ENCODE measurements at places on chromosomes 6 and 20.

- no peaks in the 10 kb centered on the region for H3K36me3 ChIP-seq
- H3K4me1 ChIP-seq = no peaks in the 10 kb centered on the region
- H3K4me3 ChIP-seq = no peak overlapping the region
- H3K27ac ChIP-seq = no peak overlapping the region
- DNase-seq = no peak
Observed at GRCh38 chr20:13037727-13038126, 29.0 kb downstream of the SPTLC3 start.

DNA sequence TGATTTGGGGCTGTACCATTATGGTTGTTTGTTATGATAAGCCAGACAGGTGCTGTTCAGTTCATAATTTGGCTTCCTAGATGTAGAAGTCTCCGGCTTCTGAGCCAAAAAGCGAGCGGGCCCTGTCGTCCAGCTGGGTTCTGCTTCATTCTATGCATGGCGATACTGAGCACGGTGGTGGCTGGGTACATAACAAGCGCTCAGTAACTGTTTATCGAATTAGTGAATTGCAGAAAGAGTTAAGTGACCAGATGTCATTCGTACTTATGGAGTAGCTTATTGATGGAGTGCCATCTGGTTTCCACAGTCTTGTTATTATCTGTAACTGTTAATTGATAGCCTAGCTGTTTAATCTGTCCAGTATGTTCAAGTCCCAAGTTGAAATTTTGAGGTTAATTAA is 85.0 kb downstream of the DTD1 start:
- no peak overlapping the region for H3K4me3 ChIP-seq
- DNase-seq = no peak
- H3K27ac ChIP-seq = no peak overlapping the region
- no peaks in the 10 kb centered on the region for H3K36me3 ChIP-seq
- H3K4me1 ChIP-seq = peaks cover 6% of the 10 kb centered on the region
- H3K27me3 ChIP-seq = no peaks in the 10 kb centered on the region

DNA sequence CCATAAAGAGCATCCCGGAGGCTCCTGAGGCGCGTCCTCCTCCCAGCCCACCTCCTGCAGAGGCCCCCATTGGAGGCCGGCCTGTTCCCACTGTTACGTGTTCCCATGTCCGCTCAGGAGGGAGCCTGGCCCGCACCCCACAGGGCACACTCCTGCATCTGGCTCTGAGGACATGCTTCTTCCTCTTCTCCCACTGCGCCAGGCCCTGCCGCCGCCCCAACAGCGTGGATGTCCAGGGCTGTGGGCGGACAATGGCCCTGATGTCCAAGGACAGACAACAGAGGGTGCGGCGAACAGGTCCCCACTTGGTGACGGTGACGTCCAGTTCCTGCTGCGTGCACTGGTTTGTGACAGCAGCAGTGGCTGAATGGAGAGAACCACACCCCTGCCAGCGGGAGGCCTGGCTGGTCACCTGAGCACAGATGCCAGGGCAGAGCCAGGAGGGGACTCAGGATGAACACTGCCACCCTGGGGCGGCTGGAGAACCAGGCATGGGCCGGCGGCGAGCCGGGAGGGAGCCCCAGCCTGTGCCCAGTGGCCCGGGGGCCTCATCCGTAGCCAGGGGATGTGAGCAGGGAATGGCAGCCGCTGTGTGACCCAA is 26.6 kb downstream of the FRMD1 start:
- no peak overlapping the region for H3K4me3 ChIP-seq
- H3K27ac ChIP-seq = no peak overlapping the region
- H3K36me3 ChIP-seq = no peaks in the 10 kb centered on the region
- no peak for DNase-seq

- H3K27ac ChIP-seq = peak overlapping the region; percentile 21
- H3K4me1 ChIP-seq = peaks cover 7% of the 10 kb centered on the region
- no peaks in the 10 kb centered on the region for H3K36me3 ChIP-seq
- no peak for DNase-seq
Observed at GRCh38 chr6:169266746-169267591, 13.3 kb upstream of the THBS2 start.

DNA sequence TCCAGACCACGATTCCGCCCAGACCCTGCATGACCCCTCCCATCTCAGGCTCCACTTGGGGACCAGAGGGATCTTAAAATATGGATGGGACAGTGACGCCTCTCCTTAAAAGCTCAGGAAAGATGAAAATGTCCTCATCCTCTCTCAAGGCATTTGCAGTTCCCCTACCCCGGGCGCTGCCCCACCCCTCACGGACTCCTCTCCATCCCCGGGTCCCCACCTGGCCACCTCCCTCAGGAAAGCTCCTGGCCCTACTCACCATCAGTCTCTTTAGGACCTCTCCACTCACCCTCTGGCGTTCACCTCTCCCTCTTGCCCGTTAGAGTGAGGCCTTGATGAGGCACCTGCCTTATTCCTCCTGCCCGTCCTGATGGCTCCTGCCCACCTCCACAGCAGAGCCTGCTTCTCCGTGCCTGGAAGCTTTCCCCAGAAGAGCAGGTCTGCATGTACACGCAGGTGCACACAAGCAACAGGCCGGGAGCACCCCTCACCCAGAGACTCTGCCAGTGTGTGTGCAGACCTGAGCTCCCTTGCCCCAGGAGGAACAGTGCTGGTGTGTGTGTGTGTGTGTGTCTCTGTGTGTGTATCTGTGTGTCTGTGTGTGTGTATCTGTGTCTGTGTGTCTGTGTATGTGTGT is 105.6 kb upstream of the NXT1 start:
- H3K36me3 ChIP-seq = no peaks in the 10 kb centered on the region
- H3K27me3 ChIP-seq = no peaks in the 10 kb centered on the region
- H3K27ac ChIP-seq = no peak overlapping the region
- H3K4me3 ChIP-seq = no peak overlapping the region
- DNase-seq = no peak

DNA sequence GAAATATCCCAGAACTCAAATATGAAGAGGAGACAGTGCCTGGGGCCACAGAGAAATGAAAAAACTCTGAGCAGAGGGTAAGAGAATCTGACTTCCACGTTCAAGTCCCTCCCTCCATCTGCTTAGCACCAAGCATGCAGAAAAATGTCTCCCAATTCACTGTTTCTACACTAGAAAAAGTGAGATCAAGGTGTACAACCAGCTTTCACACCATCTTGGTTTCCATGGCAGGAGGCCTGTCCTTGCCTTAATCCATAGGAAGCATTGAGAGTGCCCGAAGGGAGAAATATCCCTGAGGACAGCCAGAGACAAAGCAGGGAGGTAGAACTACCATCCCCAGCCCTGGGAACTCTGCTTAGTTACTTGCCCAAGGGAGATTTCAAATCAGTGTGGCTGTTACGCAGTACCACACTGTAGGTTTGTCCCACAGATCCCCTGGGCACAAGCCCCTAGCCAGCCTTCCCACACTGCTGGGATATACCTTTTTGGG is 82.9 kb downstream of the SCML4 start:
- no peaks in the 10 kb centered on the region for H3K4me1 ChIP-seq
- no peak overlapping the region for H3K27ac ChIP-seq
- H3K4me3 ChIP-seq = no peak overlapping the region
- no peaks in the 10 kb centered on the region for H3K27me3 ChIP-seq
- no peak for DNase-seq

- H3K4me3 ChIP-seq = no peak overlapping the region
- no peak overlapping the region for H3K27ac ChIP-seq
- H3K27me3 ChIP-seq = no peaks in the 10 kb centered on the region
- no peak for DNase-seq
- no peaks in the 10 kb centered on the region for H3K4me1 ChIP-seq
Observed at GRCh38 chr6:168171673-168172353, 92.8 kb upstream of the FRMD1 start.

DNA sequence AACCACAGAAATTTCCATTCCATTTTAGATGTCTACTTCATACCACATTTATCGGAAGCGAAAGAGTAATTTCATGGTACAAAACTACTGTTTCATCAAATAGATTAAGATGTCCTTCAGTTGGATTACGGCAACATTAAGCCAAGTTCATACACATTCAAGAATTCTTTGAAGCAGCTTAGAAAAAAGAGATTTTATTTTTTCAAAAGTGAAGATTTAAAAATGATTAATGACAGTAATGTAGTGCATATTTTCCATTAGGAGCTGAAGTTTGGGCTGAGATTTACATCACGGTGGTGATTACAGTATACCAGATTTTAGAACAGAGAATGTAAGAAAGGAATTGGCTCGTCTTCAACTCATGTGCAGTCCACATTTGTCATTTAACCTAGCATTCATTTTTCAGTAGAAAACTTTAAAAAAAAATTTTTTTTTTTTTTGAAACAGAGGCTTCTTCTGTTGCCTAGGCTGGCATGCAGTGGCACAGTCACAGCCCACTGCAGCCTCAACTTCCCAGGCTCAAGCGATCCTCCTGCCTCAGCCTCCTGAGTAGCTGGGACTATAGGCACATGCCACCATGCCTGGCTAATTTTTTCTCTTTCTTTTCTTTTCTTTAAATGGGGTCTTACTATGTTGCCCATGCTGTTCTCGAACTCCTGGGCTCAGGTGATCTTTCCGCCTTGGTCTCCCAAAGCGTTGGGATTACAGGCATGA is 1.9 kb downstream of the SYNJ2 start:
- H3K4me3 ChIP-seq = no peak overlapping the region
- DNase-seq = no peak
- no peak overlapping the region for H3K27ac ChIP-seq

GRCh38 chr20:15359056-15359455 is 1021.6 kb upstream of the FLRT3 start:
- H3K27me3 ChIP-seq = no peaks in the 10 kb centered on the region
- no peaks in the 10 kb centered on the region for H3K36me3 ChIP-seq
- H3K4me1 ChIP-seq = no peaks in the 10 kb centered on the region
- H3K4me3 ChIP-seq = no peak overlapping the region
- no peak for DNase-seq

DNA sequence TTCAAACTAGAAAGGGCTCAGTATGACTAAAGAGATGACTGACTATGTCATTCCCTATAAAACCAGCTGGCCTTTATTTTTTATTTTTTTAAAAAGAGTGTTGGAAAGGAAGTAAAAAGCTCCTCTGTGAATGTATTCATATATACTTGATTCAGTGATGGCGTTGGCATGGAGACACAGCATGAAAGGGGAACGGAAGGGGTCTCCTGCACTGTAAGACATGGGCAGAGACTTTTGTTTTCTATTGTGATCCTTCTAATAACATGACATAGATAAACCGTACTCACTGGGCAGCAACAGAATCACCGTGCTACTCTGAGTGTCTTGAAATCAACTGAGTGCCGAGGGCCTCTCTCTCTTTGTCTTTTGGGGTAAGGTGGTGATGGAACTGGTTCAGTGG is 228.1 kb upstream of the RIN2 start:
- H3K27me3 ChIP-seq = no peaks in the 10 kb centered on the region
- H3K27ac ChIP-seq = no peak overlapping the region
- H3K4me1 ChIP-seq = no peaks in the 10 kb centered on the region
- no peak overlapping the region for H3K4me3 ChIP-seq
- DNase-seq = no peak

- peaks cover 7% of the 10 kb centered on the region for H3K4me1 ChIP-seq
- no peaks in the 10 kb centered on the region for H3K36me3 ChIP-seq
- H3K4me3 ChIP-seq = no peak overlapping the region
- H3K27me3 ChIP-seq = no peaks in the 10 kb centered on the region
- DNase-seq = no peak
- no peak overlapping the region for H3K27ac ChIP-seq
Observed at GRCh38 chr6:31597006-31597405, 4.2 kb upstream of the NCR3 start.

DNA sequence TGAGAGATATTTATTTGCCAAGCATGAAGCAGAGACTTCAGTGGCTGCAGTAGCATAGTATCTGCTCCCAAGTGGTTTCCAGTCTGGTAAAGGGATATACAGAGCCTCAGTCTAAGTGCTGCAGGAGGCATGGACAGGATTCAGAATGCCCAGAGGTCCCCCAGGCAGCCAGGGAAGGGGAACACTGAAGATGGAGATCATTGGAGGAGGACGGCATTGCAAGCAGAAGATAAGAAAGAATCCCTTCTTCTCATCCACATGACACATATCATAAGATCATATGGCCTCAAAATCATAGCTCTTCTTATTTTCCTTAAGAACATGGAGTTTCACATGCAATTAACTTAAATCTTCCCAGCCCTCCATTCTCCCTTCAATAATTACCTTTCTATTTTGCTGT is 136.1 kb downstream of the KCNQ5 start:
- no peak overlapping the region for H3K4me3 ChIP-seq
- DNase-seq = no peak
- no peaks in the 10 kb centered on the region for H3K36me3 ChIP-seq
- no peaks in the 10 kb centered on the region for H3K27me3 ChIP-seq
- H3K27ac ChIP-seq = no peak overlapping the region
- H3K4me1 ChIP-seq = peaks cover 19% of the 10 kb centered on the region

DNA sequence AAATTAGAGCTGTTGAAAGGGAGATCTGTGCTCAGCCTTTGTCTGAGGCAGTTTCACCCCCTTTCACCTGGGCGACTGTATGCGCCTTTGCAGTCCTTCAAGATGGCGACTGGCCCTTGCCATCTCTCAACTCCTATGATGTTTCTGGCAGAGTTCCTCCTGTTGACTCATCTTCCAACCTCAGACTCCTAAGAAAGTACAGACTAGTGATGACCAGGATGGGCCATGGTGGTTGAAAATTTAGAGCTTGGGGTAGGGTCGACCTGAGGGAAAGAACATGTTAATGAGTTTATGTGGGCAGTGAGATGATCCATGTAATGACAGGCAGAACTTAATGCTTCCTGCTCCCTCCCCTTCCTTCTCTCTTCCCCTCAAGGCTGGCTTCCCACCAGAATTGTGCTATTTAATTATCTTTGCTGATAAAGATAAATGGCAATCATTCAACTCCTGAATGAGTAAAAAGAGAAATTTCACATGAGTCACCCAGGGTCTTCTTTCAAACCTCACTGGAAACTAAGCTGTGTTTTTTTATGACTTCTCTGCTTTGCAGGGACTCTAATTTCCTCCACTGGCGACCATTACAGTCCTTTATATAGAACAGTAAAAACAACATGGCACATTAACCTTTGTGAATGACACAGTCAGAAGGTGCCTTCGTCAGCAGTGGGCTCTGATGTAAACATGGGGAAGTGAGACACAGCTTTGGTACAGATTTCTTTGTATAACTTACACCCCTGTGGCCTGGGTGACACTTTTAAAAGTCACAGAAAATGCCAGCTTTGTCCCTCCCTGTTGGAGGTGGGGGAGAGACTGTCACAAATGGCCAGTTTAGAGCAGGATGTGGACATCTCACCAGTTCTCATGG is 103.5 kb downstream of the SCP2D1 start:
- DNase-seq = no peak
- no peaks in the 10 kb centered on the region for H3K36me3 ChIP-seq
- H3K27ac ChIP-seq = no peak overlapping the region
- no peaks in the 10 kb centered on the region for H3K4me1 ChIP-seq

DNA sequence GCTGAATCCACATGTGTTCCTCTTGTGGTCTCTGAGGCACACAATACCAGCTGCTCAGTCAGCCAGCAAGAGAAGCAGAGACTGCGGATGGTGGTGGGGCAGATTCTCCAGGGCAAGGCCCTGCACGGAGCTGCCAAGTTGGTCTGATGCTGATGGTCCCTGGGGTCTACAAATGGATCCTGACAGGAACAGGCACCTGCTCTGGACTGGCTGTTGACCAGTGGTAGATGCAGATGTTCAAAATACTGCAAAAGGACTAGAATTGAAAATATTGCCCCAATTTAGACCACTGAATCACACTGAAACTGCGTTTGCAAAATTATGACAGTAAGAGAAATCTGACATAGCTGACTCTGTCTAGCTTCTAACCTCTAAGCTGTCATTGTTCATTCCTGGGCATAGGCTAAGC is 29.6 kb upstream of the TUBB2A start:
- H3K36me3 ChIP-seq = no peaks in the 10 kb centered on the region
- no peak overlapping the region for H3K4me3 ChIP-seq
- no peak overlapping the region for H3K27ac ChIP-seq

GRCh38 chr20:5727018-5727515 is 23.1 kb upstream of the SHLD1 start:
- no peaks in the 10 kb centered on the region for H3K4me1 ChIP-seq
- DNase-seq = no peak
- no peaks in the 10 kb centered on the region for H3K27me3 ChIP-seq
- H3K36me3 ChIP-seq = no peaks in the 10 kb centered on the region
- H3K4me3 ChIP-seq = no peak overlapping the region

Measured in esophagus squamous epithelium (tissue), 5 donors.